ENCODE measurements at places on chromosomes 7 and 10.

- no peak for DNase-seq
Measured at GRCh38 chr10:54708591-54708990, 92.4 kb downstream of the PCDH15 start.

- no peak for DNase-seq
Measured at GRCh38 chr7:83366629-83367028, 203.9 kb upstream of the PCLO start.

DNA sequence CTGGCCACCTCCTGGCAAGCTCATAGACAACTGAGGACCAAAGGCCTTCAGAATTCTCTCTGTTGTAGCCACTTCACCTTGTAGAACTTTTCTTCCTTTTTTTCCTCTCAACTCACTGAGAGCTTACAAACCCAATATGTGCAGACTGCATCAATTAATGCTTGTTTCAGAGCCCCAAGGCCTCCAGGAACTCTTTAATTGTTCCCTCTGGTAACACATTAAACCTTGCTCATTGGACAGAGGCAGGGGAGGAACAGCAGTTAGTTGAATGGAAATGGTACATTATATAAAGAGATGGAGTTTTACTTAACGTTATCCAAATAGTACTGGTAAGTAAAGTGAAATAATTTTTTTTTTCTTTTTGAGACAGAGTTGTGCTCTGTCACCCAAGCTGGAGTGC lies 25.2 kb downstream of the STMP1 start:
- no peak for DNase-seq

- DNase-seq: no peak
Measured at GRCh38 chr7:117841611-117842010, 31.6 kb downstream of the CTTNBP2 start.

Measured in activated CD8-positive, alpha-beta T cell treated with anti-CD3 and anti-CD28 coated beads, Interleukin-2, amount 10 ng/mL, durations not matched to agents 7 days and 5 days (primary cell).